ENCODE measurements at places on chromosomes 6 and 20.

DNA sequence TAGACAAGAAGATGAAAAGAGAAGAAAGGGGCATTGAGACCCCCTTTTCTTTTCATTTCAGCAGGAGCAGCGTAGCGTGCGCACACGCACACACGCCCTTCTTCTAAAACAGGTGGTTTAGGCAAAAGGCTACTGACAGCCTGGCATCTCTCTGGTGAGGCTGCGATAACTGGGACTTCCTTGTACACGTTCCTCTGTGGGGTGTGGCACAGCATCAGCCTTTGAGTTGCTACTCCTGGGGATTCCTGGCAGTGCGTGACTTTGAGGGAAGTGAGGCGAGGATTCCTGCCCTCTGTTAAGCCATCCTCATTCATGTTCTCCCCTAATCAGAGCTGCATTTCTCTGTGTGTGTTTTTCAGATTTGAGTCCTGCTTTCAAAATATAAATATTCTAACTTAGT is 94.7 kb downstream of the TMEM170B start:
- DNase-seq, result peak; percentile 53

DNA sequence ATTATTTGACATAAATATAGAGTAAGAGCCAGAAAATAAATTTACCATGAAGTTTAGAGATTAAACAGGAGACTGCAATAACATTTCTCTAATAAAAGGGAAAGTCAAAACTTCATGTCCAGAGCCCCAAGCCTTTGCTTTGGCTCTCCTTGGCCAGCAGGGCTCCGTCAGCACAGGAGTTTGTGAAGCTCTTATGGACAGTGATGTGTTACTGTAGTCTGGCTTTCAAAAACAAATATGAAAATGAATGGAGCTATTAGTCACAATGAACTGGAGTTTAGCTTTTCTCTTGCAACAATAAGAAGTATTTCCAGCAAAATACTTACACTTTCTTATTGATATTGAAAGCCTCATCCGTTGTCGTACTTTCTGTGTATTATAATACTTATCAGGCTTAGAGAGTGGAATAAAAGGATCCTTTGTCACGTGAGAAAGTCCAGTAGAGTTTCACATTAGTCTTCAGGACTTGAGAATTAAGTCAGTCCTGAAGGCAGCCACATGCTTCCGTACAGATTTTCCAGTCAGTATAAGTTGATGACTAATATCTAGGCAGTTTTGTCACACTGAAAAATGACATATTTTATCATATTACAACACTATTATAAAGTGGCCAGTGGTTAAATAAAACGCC is 117.0 kb upstream of the PRL start:
- no peak for DNase-seq

DNA sequence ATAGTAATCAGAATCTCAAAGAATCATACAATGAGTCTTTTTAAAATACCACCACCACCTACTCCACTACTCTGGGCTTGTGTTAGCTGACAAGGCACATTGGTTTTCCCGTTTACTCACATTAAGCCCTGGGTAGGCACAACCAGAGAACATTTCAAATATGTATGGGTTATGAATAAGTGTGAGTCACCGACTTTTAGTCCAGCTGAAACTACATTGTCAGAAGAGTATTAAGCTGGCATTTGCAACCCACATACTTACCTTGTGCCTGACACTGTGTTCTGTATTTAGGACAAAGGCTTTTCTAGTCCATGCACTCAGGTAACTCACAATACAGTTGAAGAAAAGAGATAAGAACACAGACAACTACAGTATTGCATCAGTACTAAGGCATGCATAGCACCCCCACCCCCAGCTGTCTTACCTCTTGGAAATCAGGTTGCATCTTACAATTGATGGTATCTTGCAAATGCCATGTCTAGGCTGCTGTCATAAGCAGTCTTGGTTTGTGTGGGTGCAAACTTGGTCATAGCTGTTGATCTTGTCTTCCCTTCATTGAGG is 40.3 kb upstream of the AHI1 start:
- DNase-seq, result peak; percentile 20

- no peak for DNase-seq
Measured at GRCh38 chr20:33647603-33648395, 14.3 kb upstream of the C20orf144 start.

GRCh38 chr6:18733921-18734550 is 346.9 kb downstream of the RNF144B start:
- no peak for DNase-seq

DNA sequence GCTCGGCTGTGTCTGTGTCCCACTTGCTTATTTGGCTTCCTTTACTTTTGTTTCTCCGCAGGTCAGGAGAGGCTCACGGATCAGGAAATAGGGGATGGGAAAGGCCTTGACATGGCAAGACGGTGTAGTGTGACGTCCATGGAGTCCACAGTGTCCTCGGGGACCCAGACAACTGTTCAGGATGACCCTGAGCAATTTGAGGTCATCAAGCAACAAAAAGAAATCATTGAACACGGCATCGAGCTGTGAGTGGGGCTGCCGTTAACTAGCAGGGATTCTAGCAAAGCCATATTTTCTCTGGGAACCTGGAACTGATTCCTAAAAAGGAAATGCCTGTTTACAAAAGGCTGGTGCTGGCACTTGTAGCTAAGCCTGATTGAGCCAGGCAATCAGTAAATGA is 54.4 kb downstream of the ARFGEF2 start:
- no peak for DNase-seq

GRCh38 chr20:37309936-37310590 is 20.6 kb downstream of the MANBAL start:
- DNase-seq, result no peak

DNA sequence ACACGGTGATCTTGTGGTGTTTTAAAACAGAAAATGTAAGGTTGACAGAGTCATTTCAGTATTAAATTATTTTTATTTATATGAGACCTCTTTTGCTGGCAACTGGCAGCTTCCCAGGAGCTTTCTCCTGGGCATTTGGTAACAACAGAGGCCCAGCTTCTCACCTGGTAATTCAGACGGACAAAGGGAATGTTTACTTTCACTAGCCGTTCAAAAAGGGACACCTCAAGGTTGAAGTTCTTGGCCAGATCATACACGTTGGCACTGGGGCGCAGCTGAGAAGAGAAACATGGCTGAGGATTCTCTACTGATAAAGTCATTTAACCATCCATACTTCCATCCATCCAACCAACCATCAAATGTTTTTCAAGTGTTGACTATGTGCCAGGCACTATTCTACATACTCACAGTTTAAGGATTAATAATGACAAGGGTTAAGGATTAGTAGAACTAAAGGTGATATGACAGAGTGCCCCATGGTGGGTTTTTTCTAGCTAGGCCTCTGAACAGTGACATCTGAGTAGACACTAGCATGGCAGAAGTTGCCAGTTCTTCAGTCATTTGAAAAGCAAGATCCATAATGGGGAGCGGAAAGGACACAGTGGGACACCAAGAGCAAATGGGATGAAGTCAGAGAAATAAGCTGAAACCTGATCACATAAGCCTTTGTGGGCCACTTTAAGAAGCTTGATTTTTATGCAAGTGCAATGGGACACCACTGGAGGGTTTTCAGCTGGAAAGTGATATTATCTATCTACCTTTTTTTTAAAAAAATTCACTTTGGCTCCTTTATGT is 25.1 kb downstream of the ZNFX1 start:
- DNase-seq, result no peak

- DNase-seq, result no peak
Measured at GRCh38 chr20:41437836-41438235, 71.2 kb upstream of the EMILIN3 start.

GRCh38 chr20:35312318-35312717 is 20.1 kb upstream of the FAM83C start:
- peak; percentile 82 for DNase-seq

GRCh38 chr6:78308025-78308424 is 559.3 kb upstream of the IRAK1BP1 start:
- peak; percentile 2 for DNase-seq

DNA sequence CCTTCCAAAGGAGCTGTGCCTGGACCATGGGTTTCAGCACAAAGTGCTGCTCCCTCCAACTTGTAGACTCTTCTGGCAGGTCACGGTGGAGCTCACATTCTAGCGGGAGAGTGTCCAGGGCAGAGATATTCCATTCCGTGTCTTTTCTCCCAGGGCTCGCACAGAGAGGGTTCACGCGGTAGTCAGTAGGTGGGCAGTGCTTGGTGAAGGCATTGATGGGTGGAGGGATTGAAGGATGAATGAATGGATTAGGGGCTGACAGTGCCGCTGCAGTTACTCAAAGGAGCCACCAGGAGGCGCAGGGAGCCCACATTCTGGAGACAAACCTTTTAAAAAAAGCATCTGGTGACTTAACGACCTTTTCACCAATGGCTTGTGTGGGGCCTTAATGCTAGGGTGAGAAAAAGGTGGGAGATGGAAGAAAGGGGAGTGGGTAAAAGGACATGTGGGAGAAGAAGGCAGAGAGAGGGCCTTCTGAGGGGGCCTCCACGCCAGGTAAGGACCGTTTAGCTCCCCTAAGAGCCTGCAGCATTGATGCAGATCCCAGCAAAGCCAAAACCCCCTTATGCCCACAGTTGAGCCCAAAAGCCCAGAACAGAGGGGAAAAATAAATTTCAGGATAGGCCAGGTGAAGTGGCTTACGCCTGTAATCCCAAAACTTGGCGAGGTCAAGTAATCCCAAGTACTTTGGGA is 17.5 kb upstream of the FAM110A start:
- DNase-seq, result peak; percentile 84

DNA sequence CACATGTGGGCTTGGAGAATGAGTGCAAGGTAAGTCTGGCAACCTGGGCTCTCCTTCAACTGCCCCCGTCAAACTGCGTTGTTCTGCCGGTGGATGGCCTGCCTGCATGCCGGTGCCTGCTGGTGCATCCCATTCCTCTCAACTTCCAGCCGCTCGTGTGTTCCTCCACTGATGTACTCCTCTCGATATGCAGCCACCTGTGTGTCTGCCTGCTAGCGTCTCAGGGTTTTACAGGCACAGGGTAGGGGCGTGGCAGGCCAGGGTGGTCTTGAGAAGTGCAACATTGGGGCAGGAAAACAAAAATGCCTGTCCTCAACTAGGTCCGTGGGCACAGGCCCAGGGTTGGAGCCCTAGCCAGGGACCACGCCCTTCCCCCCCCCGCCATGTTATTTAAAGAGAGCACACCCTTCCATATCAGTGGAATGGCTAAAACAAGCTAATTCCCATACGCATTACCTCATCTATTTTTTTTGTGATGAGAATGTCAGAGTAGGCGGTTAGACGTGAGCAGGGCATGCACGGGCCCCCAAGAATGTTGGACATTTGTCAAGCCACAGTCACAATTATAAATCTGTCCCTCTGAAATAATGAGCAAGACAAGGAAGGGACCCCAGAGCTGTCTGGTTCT is 33.2 kb downstream of the SERPINB6 start:
- DNase-seq, result no peak

- no peak for DNase-seq
Measured at GRCh38 chr20:20130399-20130798, 78.1 kb downstream of the CFAP61 start.

- no peak for DNase-seq
Measured at GRCh38 chr20:32527052-32527446, 58.1 kb downstream of the NOL4L start.

DNA sequence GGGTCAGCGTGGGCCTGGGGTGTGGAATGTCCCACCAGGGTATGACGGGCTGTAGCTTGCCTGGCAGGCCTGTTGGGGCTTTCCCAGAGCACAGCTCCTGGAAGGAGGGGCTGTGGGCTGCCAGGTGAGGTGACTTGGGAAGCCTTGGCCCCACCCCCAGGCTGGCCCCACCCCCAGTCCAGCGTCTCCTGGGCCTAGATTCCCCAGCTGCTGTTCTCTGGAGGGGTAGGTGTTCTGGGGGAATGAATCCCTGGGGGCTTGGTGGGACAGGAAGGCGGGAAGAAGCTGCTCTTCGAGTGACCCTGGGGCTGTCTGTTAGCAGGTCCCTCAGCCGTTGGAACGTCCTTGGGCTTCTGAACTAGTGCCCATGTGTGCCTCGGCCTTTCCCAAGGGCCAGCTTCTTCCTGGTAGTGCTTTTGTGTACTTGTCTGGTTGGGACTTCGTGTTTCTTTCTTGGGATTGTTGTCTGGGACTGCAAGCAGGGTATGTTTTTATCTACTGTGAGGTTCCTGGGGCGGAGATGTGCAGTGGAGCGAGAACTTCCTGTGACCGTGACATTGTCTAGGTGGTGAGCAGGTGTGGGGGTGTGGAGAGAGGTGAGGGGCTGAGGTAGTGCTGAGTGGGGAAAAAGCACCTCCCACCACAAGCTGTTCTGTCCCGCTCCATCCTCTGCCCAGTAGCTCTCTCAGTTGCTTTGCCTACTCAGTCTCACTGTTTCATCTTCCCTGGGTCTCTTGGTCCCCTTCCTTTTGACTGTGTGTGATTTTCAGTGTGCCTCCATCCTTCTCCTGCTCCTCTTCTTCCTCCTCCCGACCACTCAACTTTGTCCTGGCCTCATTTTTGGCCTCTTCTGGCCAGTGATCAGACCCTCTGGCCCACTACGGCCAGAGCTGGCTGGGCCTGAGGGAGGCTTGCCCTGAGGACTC is 1.3 kb upstream of the DDR1 start:
- DNase-seq, result peak; percentile 21

DNA sequence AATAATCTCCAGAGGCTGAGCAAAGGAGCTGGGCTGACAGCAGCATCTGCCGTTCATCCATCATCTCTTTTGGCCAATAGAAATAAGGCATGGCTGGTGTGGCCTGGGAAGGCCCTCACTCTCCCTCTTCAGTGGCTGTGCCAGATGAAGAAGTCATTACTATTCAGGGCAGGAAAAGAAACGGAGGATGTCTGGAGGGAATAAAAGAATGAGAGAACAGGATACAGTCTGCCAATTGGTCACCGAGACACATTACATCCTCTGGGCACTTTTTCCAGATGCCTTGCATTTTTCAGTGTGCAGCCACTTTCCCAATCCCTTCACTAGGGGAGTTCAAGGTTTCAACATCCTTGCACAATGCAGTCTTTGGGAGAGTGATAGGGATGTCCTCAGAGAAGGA is 32.2 kb upstream of the VGLL2 start:
- DNase-seq, result no peak

GRCh38 chr6:164005004-164005711 is 590.6 kb downstream of the QKI start:
- no peak for DNase-seq

DNA sequence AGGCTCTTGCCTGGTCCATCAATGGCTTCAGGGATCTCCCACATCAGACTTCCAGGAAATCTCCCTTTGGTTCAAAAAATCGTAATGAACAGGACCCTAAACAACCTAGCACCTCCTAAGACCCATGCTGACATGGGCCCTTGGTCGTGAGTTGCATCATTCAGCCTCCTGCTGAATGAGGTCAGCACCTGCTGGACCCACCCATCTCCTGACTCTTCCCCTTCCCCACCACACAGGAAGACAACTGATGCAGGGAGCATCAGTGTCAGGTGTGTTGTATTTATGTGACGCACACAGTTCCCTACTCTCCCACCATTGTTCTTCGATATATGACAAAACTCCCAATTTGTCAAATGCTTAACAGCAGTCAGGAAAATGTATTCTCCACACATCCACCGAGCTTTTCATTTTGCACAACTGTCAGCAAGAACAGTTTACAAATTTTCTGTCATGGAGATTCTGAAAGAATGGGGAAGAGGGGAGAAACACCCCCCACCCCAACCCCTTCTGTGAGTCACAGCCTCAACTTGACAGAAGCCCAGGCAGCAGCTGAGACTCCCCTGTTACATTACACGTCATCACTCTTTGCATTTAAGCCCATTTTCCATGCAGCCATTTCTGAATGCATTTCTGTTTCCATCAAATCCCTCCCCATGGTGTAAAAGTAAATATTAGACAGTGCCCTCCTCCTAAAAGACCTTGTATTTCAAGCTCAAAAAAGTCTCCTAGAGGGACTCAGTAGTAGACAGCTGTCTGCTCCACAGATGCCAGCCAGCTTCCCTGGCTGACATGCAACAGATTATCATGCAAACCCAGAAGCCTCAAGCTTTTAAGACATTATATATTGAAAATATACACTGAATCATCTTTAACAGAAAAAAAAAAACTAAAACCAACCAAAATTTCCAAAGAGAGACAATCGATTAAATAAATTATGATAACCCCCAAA is 577.5 kb downstream of the PTPRT start:
- no peak for DNase-seq
